ENCODE measurements at places on chromosomes 11 and 22. TPM values are rescaled to one million over a fixed set of nuclear protein-coding genes. Genes with fewer than 3 reads are reported as not detected.

GRCh38 chr22:45418056-45418769 lies 4.7 kb downstream of the RIBC2 start:
- no peak for DNase-seq

- DNase-seq = no peak
These were observed 15.9 kb downstream of the ADAMTS15 start for GRCh38 chr11:130464291-130464812.

DNA sequence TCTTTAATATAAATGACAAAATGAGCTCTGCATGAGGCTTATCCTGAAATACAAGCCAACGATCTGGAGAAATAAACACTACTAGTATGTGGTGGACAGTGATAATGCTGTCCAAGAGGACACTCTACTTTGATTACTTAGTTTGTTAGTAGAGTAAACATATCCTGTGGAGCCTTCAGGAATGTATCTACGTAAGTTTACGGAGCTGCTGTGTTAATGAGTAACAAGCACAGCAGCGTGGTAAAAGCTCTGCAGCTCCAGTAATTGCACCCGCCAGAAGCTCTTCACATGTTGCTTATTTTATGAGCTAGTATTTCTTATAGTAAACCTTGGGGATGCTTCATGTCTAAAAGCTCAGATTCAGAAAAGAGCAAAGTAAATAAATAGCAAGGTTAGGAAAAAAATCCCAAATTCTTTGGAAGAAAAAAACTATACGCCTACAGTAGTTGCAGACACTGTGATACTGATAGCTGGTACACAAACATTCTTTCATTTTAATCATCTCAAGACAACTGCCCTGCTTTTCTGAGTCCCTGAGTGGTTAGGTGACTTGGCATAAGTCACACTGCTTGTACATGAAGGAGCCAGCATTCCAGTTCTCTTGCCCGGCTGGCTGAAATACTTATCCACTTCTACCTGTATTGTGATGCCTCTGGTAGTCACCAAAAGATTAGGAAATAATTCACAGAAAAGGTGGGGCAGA lies 32.7 kb upstream of the CCDC34 start:
- no peak for DNase-seq

DNA sequence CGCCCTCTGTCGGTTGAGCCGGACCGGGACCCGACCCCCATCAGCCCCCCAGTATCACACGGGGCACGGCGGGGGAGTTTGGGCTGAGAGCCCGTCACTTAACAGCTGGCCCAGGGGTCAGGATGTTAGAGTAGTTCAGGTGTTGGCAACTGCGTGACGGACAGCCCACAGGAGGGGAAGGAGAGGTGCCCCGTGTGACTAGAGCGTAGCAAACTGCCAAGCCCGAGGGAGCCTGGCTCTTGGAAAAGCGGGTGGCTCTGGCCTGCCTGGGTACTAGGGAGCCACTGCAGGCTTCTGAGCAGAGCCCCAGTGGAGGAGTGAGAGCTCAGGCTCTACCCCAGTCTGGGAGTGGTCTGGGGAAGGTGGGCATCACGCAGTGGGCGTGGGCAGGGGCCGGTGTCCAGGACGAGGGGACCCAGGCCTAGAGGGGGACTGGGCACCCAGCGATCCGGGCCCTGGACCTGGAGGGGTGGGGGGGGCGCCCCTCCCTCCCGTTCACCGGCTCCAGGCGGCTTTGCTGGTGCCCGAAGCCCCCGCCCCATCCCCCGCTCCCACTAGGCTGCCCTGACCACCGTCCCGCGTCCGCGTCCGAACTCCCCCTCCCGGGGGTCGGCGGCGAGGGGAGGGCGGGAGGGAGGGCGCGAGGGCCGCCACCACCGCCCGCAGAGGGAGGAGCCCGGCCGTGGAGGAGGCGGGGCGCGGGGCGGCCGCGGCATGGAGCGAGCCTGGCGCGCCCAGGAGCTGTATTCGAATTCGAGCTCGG lies 24.4 kb downstream of the SHANK3 start:
- DNase-seq = no peak

GRCh38 chr11:45322111-45322705 lies 36.1 kb upstream of the SYT13 start:
- DNase-seq = no peak

The OVCH2 gene
- total RNA-seq = 1.2 TPM

- DNase-seq = no peak
These were observed 39.4 kb downstream of the CARD18 start for GRCh38 chr11:105100206-105100605.

The ATM gene
- total RNA-seq = 93.8 TPM

GRCh38 chr11:117144477-117145392 lies 648 bp downstream of the PAFAH1B2 start:
- DNase-seq = peak; percentile 43

The OR8D4 gene
- 0.30 TPM for total RNA-seq

DNA sequence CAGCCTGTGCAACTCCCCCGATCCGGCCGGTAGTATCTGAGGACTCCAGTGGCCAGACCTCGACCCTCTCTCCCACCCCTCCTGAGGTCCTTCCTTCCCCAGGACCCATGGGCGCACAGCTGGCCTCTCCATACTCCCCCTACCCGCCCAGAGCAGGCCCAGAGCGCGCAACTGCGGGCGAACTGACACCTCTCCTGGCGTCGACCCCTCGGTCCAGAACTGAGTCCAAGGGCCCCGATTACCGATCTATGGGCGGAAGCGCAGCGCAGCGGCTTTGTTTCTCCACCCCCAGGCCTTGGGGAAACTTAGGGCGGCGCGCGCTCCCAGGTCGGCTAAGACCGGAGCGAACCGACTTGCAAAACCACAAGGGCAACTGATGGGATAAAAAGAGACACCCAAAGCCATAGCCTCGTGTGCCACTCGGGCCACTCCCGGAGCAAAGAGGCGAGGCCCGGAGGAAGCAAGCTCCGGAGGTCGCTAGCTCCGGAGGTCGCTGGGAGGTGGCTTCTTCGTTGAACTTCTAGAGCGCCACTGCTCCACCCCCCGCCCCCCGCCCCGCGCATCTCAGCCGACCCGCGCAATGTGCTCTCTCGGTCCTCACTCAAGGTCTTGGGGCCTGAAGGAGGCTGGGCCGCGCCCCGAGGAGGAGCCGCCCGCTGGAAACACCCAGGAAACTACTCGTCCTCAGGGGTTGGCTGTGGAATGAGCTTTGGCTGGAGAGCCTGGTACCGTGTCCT lies 9.8 kb upstream of the ALX4 start:
- no peak for DNase-seq

DNA sequence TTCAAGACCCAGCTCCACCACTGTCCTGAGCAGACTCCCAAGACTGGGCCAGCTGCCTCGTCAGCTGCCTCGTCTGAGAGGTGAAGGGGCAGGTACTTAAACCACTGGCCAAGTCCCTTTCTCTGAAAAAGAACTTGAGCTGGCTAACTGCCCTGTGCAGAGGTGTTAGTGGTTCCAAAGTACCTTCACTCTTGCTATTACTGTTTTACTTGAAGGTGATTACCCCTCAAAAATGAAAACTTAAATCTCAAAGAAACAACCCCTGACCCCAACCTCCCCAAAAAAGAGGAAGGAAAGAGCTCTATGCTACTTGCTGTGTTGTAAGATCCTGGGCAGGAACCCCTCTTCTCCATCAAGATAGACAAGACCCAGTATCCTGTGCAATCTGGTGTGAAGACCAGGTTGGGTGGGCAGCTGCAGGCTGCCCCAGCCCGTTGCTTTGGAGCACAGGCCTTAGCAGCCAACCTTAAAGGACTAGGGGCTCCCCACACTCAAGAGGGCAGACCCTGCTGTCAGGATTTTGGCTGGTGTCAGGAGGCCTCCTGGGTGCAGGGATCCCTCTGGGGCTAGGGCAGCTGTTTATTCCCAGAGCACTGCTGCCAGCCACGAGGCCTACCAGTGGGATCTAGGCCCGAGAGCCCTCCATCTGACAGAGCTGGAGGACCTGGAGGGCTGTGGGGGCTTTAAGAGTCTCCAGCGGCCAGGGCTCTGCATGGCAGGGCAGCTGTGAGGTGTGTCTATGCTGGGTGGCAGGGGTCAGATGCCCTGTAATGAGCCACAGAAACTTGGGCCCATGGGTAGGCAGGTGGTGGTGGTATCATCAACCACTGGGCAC lies 13.0 kb downstream of the GUCD1 start:
- DNase-seq = no peak

DNA sequence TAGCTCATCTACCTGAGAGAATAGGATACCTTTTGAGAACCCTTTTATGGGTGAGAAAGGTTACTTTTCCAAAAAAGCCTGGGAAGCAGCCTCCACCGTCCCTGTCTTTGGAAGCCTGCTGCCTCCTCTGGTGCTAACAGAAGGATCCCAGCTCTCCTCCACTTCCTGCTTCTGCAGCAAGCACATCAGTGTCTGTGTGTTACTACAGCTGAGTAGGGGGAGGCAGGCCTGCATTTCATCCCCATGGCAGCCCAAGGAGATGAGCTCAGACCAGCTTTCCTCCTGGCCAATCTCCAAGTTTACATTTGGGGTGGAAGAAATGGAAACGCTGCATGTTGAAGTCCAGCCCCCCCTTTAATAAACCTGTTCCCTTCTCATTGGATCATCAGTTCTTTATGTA lies 7.4 kb upstream of the CCDC34 start:
- no peak for DNase-seq

- peak; percentile 43 for DNase-seq
These were observed 132.4 kb upstream of the ANO3 start for GRCh38 chr11:26199331-26200095.

- no peak for DNase-seq
These were observed 1375.1 kb upstream of the TENM4 start for GRCh38 chr11:80815752-80816453.

DNA sequence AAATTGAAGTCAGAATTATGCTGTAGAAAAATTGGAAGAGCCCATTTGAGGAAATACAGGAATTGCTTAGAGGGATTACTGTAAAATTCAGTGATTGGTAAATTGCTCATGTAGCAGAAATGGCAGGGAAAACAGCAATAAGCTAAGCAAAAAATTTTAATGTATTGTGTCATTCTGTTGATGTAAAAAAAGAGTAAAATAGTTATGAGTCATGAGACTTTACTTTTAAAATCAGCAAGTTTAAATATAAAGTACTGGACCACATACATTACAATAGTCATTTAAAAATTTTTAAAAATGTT lies 10.4 kb downstream of the PDHX start:
- peak; percentile 59 for DNase-seq

DNA sequence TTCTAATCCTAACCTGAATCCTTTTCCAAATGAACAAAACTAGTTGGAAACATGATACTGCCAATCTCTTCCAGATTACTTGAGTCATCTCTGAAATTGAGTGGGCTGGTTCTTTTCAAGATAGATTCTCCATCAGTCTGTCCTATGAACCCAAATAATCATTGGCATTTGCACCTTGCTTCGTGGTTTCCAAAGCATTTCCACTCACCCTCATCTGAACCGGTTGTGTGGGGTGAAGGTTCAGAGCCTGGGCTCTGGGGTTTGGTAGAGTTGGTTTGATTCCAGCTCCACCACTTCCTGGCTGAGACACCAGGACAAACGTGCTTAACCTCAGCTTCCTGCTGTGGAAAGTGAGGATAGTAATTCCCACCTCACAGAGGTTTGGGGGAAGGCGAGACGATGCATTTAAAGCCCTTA lies 206.4 kb upstream of the E2F8 start:
- no peak for DNase-seq

GRCh38 chr11:10807493-10808234 lies 1.1 kb downstream of the EIF4G2 start:
- DNase-seq = peak; percentile 55

DNA sequence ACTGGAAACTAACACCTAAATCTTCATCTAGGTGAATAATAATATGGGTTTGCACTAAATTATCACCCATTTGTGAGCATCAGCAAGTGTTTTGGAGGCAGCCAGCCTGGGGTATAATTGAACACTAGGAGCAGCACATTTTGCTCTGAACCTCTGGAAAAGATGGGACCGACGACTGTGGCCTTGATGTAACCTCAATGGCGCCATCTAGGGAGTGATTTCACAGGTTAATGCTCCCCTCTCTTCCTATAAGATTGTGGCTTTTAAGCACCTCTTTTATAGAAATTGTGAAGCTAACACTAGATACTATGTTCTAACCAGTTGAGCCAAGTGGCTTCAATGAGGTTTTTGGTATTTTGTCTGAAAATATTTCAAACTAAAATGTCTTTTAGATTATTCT lies 203.7 kb downstream of the NELL1 start:
- DNase-seq = no peak

DNA sequence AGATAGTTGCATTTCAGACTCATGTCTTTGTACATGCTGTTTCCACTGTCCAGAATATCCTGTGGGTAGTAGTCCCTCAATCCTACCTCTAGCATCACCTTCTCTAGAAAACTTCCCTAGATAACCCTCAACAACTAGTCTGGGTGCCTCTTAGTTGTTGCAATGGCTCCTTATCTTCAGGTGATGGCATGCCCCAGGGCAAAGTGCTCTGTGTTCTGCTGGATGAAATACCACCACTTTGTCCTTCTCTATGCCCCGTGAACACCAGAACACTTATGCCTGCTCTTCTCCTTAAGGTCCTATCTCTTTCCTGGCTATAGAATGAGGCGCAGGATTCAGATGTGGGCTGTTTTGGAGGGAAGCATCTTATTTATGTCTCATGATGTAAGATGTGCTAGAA lies 158.3 kb upstream of the CTSC start:
- DNase-seq = no peak

- DNase-seq = no peak
These were observed 157.3 kb upstream of the TRPC6 start for GRCh38 chr11:101741061-101741460.

- peak; percentile 73 for DNase-seq
These were observed 764 bp upstream of the PACSIN3 start for GRCh38 chr11:47186700-47187695.

GRCh38 chr11:110704210-110704864 lies 7.9 kb downstream of the ARHGAP20 start:
- no peak for DNase-seq

GRCh38 chr11:78354408-78355308 lies 63.0 kb downstream of the GAB2 start:
- no peak for DNase-seq

- DNase-seq = no peak
These were observed 894.2 kb downstream of the NTM start for GRCh38 chr11:132264616-132265015.

The GLYAT gene
- total RNA-seq = not detected

- peak; percentile 67 for DNase-seq
These were observed 18.3 kb upstream of the MICALL1 start for GRCh38 chr22:37887584-37888378.

The CASP5 gene
- 0.39 TPM for total RNA-seq
